ENCODE measurements at places on chromosomes 3 and 15.

- no peak for DNase-seq
Observed at GRCh38 chr15:56943403-56943802, 25.0 kb downstream of the TCF12 start.

GRCh38 chr3:179476215-179476614 is 24.9 kb upstream of the GNB4 start:
- no peak for DNase-seq

GRCh38 chr3:50227390-50228183 is 8.4 kb upstream of the GNAI2 start:
- peak; percentile 82 for DNase-seq

DNA sequence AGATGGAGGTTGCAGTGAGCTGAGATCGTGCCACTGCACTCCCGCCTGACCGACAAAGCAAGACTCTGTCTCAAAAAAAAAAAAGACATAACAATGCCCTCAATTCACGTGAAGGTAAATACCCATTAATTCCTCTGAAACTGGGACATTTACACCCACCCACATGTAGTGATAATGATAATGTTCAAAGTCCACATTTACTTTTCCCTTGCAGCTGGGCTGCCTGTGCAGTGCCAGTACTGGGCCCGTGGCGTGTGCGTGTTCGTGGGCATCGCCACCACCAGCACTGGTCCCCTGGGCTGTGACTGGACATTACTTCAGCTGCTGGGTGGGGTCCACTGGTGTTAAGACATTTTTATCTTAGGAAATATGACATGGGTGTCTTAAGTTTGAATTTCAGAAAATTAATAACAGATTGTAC is 123.6 kb downstream of the SLC25A26 start:
- no peak for DNase-seq

DNA sequence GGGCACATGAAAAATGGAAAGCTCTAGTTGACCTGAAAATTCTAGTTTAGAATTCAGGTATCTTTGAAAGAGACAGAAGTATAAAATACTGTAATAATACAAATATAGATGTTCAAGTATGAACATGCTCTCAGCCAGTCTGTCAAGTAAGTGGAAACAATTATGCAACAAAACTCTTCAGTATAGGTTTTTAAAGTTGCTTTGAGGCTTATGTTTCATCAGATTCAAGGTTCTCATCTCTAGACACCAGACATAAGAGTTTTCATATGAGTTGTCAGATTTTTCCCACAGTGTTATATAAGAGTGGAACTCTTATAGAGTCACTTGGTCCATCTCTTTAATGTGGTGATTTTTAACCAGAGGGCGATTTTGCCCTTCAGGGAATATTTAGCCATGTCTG is 22.0 kb downstream of the CMSS1 start:
- no peak for DNase-seq

GRCh38 chr3:55615039-55615693 is 128.1 kb upstream of the WNT5A start:
- no peak for DNase-seq

DNA sequence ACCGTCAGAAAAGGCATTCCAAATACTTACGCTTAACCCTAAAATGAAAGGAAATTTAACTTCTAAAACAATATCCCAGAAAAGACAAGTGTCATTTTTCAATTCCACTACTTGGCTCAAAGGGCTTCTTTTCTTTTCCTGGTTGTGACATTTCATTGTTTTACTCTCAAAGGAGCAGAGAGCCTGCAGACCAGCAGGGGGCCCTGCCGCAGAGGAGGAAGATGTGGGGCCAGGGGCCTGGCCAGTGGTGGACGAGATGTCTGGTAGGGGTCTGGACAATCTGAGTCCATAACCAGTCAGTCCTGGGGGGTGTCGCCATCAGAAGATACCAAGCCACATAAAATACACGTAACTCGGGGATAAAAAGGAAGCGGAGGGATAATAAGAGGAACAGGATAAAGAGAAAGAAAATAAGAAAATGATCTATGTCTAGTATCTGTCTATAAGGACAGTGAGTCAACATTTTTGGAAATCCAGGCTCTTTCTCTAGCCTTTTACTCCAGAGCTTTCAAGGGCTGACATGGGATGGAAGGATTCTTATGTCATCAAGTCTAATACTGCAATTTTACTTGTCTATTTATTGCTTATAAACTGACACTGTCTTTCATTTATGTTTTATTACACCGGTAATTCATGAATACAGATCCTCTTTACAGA is 54.2 kb upstream of the ARHGEF3 start:
- DNase-seq = peak; percentile 36

- no peak for DNase-seq
Observed at GRCh38 chr15:66704019-66704802, 2.2 kb downstream of the SMAD6 start.

- DNase-seq = peak; percentile 71
Observed at GRCh38 chr3:50572158-50572557, 2.8 kb downstream of the HEMK1 start.

- DNase-seq = no peak
Observed at GRCh38 chr15:89649716-89650115, 5.6 kb downstream of the KIF7 start.

- no peak for DNase-seq
Observed at GRCh38 chr3:3683261-3683660, 116.0 kb upstream of the LRRN1 start.

DNA sequence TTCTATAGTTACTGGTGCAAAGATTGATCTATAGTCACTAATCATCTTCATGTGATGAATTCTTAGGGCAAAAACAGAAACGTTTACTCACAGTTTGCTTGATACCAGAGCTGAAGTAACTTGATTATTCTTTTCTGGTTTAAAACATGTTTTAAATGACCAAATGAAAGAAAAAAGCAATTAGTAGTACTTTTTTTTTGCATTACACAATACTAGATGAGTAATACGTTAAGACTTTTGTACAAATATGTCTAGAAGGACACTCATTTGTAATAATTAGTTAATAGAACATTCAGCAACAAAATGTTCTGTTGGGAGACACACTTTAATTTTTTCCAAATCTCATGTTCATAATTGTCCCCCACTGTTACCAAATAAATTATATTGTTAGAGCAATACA is 523.2 kb downstream of the SOX2 start:
- DNase-seq = no peak

DNA sequence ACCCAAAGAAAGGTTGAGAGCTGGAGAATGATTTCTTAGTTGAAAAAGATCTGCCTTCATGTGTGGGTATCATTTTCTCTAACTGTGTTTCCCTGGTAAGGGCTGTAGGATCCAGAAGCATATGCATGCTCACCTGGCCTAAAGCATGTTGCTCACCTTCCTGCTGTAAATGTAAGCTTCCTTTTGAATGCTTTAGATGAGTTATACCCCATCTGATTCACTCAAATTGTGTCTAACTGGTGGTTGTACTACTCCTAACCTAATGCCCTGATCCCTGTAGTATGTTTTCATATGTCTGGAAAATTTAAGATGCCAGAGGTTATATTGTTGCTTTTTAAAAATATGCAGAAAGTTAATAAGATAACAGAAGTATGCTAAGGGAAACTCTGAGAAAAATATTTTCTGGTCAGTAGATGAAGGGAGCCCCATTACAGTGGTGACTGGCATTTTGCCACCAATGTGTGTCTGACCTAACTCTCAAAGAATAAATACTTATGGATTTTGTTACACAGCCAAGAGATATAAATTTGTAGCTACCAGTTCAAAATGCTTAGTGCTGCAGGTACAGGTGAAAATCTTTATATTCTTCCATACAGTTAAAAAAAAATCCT is 7.7 kb downstream of the FILIP1L start:
- no peak for DNase-seq

DNA sequence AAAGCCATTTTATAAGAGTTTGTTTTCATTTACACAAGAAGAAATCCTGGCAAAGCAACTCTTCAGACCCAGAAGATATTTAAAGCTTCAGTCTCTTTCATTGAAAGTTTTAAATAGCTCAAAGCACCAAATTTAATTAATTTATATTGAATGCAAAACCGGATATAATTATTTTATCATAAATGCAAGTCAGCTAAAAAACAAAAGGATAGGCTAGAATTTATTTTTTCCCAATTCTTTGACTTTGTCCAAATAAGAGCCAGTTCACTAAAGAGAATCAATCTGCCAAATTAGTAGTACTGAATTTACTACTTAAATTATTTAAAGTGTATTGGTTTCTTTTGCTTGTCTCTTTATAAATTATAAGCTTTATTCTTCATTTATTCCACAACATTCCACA is 101.5 kb downstream of the ZNF385D start:
- no peak for DNase-seq

GRCh38 chr15:100056411-100057072 is 285.2 kb downstream of the ADAMTS17 start:
- DNase-seq = no peak

DNA sequence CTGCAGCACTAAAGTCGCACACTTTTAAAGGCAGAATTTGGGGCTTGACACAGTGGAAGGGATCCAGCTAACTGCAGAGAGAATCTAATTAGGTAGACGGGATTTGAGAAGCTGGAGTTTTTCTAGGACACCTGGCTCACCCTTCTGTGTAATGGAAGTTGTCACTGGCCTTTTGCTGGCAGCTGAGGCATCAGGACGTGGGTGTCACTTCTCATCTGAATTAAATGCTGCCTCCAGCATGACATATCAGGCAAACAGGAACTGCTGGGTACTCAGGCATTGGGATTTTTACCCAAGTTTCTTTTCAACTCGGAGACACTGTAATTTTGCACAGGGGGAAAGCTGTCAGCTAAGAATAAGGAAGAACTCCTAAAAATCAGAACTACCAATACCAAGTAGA is 861.9 kb upstream of the ARPP21 start:
- no peak for DNase-seq

DNA sequence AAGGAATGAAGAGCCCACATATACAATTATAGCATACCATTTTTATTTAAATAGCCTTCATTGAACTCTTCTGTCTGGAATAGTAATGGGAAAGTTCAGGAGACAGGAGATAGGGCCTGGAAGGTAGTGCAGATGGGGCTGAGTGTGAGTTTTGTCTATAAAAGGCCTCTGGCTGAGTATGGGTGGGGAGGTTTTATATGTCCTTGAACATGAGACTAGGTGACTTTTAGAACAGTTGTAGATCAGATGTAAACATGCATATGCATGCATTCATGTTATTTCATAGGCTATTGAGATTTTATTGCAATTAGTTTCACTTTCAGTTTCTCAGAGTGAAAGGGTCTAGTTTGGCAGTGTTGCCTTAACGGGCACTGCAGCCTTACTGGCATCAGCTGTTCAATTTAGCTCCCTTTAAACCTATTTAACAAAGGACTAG is 27.1 kb downstream of the CGGBP1 start:
- no peak for DNase-seq

DNA sequence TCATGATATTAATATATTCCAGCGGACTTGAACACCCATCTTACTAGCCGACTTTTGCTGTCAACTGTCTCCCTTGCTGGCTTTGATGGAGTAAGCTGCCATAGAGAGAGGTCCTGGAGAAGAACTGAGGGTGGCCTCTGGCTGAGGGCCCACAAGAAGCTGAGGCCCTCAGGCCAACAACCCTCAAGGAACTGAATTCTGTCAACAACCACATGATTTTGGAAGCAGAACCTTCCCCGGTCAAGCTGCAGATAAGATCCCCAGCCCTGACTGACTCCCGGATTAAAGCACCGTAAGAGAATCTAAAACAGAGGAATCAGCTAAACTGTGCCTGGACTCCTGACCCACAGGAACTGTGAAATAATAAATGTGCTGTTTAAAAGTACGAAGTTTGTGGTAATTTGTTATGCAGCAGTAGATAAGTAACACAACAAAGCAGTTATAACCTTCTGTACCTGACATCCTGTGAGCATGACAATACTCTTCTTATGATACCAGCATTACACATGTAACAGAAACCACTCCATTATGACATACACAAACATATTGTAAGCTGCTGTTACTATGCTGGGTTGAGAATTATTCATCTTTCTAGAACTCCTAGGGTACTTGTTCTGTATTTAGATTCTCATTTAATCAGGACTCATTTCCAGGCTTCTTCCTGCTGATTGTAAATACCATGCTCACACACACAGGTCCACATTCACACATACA is 66.2 kb downstream of the HES1 start:
- no peak for DNase-seq

GRCh38 chr3:128011140-128011539 is 41.1 kb upstream of the SEC61A1 start:
- DNase-seq = no peak

DNA sequence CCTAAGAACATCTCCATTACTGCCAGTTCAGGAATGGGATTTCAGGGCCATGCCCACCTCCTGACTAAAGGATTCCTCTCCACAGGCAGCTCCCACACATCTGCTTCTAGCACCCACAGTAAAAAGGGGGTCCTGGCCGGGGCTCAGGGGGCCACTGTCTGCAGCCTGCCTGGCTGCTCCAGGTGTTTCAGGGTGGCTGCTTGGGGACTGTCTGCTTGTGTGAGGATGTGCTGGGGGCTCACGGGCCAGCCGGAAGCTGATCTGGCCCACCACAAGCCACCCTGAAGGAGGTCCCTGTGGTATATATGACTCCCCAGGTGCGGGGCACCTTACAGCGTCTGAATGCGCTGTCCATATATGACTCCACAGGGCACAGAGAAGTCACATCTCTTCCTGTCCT is 135.4 kb downstream of the NSMCE3 start:
- DNase-seq = no peak

DNA sequence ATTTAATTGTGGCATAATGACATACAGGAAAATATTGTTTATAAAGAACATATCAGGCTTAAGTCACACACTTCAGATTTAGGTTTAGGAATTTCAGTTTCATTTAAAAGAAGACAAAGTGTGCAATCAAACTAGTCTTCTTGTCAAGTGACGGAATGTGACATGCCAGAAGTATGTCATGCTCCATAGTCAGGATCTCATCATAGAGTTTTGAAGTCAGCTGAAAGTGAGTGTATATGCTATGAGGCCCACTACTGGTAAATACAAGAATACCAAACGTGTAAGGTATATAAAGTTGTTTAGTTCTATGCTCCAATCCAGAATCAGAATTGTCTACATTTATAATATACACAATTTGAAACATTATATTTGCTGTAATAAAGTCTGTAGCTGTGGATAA is 988.4 kb downstream of the TBL1XR1 start:
- DNase-seq = no peak

GRCh38 chr3:12444582-12445471 is 39.5 kb upstream of the TSEN2 start:
- DNase-seq = no peak

DNA sequence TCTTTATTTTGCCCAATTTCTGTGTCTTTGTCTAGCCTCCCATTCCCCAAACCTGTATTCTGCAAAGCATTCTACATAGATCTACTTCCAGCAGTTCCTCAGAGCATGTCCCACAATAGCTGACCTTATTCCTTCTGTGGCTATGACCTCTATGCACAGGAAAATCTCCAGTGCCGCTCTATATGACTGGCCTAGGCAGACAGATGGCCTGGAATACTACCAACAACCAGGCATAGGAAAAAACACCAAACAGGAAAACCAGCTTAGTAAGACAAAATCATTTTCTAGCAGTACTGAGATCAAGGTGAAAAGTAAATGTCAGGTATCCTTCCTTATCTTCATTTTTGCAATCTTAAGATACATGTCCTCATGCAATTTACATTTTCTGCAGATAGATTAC is 1115.0 kb downstream of the IGSF11 start:
- DNase-seq = no peak

GRCh38 chr3:146313031-146313745 is 62.3 kb upstream of the PLSCR4 start:
- no peak for DNase-seq
